Right hindlimb (tissue), 1 donor: ENCODE measurements at places on chromosomes 6 and 20.

DNA sequence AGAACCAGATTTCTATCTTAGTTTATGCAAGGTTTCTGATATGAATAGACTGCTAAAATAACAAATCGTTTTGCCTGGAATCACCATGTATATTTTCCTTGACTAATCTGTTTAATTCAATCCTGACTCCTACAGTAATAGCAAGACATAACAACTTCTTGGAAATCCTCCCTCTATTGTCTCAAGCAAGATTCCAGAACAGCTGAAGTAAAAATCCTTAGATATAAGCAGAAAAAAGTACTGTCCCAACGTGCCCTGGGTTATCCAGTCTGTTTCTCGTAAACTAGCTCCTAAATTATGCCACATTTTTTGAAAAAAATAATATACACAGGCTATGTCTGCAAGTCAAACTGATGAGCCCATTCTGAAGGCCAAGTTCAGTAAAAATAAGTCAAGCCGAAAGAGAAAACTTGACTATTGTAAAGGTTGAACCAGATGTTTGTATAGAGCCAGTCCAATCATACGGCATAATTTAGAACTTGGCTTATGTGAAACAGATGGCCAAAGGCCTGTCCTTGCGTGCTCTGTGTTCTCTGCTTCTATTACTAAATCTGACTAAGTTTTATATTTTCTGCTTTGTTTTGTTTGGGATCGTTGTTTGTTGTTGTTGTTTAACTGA, 341.6 kb upstream of the NRSN1 start:
- DNase-seq: peak; percentile 17

- no peak for DNase-seq
Observed at GRCh38 chr20:53550280-53551187, 43.1 kb downstream of the ZNF217 start.

GRCh38 chr20:18400460-18400859, 66.4 kb downstream of the DZANK1 start:
- DNase-seq: no peak

- DNase-seq: no peak
Observed at GRCh38 chr6:17910189-17910588, 77.2 kb downstream of the KIF13A start.

GRCh38 chr6:16178351-16178750, 49.5 kb downstream of the MYLIP start:
- DNase-seq: no peak

DNA sequence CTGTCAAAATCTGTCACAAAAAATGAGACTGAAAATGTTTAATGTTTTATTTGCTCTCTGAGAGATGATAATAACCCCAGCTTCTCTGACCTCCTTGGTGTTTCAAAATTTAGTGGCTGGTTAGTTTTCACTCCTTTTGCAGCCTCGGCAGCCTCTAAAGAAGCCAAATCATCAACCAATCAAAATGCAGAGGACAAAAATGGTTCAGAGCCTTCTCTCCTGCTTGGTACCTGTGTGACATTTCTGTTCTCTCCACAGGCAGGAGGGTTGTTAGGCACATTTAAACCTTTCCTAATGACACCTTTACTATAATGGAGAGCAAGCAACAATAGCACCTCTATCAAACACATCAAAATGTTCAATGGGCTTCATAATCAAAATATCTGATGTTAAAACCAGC, 375.5 kb downstream of the HACE1 start:
- no peak for DNase-seq

DNA sequence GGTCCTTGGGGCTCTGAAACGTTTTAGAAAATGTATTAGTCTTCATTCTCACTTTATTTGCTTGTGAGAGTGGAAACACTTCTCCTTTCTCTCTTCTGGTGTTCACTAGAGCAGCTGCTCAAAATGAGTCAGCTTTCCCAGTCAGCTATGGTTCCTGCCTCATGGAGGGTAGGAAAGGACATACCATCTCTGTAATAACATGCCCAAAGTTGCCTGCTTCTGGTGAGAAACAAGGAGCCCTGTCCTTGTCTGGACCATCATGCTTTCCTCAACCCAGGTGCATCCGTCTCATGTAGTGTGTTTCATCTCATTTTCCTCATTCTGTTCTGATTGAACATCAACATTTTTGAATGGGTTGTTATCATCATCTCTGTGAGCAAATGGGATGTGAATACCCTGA, 17.1 kb upstream of the TINAG start:
- DNase-seq: no peak

DNA sequence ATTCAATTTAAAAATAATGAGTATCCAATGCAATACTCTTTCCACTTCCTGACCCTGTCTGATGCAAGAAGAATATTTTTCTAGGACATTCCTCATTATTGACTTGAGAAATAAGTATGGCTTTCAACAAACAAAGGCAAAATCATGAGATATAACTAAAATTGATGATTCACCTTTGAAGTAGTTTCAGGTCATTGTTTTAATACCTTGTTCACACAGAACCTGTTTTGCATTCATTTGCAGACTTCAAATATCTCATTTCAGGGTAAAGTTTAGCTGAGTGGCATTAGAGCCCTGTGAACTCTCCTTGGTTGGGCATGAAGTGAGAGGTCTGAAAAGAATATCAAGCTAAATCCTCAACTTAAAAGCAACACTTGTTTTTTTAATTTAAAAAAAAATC, 309.2 kb downstream of the NRN1 start:
- no peak for DNase-seq

GRCh38 chr6:112311950-112312547, 35.1 kb upstream of the RFPL4B start:
- no peak for DNase-seq

- DNase-seq: no peak
Observed at GRCh38 chr20:36563374-36563773, 10.0 kb upstream of the TGIF2 start.

DNA sequence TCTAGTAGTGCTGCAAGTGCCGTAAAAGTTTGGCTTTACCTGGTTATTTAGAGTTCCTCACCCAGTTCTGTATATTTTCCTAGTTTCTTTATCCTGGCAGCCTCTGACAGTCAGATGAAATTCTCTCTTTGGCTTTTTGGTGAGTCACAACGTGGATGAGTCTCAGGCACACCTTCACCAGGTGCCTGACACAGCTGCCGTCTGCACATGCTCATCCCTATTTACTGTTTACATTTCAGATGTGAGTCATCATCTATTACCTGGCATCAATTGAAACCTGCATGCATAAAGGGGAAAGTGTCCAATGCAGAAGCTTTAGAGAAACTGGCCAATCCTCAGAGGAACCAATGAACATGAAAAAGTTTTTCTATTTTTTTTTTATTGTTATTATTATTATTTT, 33.3 kb upstream of the ADGRF4 start:
- no peak for DNase-seq

GRCh38 chr20:57211908-57212533, 54.4 kb downstream of the BMP7 start:
- DNase-seq: peak; percentile 84

DNA sequence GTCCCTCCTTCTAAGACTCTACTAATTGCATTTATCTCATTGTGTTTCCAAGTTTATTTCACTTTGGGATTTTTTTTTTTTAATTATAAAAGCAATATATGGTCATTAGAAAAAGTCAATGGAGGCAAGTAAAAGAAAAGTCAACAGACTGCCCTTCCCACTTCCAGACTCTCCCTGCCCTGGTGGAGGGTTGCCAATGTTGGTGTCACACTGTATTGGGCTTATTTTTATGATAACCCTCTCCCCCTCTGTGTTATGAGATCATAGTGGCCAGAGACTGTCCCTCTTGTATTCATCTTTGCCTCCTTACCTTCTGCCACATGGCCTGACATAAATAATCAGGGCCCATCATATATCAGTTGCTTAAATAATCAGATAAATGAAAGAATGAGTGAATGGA, 63.4 kb downstream of the LRRC1 start:
- DNase-seq: no peak

- DNase-seq: peak; percentile 60
Observed at GRCh38 chr6:7786214-7786661, 60.3 kb downstream of the BMP6 start.

DNA sequence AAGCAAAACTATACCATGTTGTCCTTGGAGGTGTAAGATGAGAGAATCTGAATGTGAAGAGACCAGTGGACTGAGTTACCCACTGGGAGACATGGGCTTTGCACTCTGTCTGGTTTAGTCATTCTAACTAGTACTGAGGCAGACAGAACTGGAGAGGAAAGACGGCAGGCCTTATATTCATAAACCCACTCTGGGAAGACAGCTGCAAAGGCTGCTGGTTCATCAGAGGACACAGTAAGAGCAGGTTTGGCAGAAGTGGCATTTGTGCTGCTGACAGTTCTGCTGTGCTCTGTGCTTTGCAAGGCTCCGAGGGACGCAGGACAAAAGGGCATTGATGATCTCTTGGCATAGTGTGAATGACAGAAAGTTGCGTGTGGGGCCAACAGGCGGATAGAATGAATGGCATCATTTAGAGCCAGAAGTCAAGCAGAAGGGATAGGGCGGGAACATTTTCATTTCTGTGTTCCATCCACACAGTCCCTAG, 142.3 kb upstream of the TENT5A start:
- peak; percentile 63 for DNase-seq

- no peak for DNase-seq
Observed at GRCh38 chr6:7750197-7750596, 24.3 kb downstream of the BMP6 start.

GRCh38 chr6:142883011-142883410, 62.0 kb downstream of the HIVEP2 start:
- no peak for DNase-seq

DNA sequence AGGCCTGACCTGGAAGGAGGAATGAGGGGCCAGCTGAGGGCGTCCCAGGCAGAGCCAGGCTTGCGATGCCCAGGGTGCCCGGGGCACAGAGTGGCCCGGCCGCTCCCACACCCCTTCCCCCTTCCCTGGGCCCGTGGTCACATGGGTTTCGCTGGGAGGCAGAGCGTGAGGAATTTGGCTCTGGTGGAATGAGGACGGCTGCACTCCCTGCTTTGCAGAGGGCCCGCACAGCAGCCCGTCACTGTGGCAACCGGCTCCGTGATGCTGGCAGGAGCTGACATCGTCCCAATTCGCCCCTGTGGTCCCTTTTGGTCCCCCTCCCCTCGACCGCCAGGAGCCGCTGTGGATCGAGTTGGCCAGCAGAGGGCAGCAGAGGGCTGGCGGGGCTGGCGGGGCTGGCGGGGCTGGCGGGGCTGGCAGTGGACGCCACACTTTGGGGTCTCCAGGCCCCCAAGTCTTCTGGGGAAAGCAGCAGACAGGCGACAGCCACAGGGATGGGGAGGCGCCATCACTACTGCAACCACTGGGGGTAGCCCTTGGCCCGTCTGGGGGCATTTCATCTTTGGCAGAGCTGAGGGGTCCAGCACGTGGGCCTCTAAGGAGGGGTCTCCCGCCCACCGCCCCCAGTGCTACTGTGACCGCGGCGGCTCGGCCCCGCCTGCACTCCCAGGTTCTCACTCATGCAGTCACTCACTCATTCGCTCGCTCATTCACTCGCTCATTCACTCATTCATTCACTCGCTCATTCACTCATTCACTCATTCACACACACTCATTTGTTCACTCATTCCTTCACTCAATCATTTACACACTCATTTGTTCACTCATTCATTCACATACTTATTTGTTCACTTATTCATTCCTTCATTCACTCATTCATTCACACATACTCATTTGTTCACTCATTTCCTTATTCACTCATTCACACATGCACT, 49.7 kb upstream of the BHLHE23 start:
- peak; percentile 48 for DNase-seq

GRCh38 chr6:155171747-155172449, 91.9 kb upstream of the CLDN20 start:
- DNase-seq: peak; percentile 64

DNA sequence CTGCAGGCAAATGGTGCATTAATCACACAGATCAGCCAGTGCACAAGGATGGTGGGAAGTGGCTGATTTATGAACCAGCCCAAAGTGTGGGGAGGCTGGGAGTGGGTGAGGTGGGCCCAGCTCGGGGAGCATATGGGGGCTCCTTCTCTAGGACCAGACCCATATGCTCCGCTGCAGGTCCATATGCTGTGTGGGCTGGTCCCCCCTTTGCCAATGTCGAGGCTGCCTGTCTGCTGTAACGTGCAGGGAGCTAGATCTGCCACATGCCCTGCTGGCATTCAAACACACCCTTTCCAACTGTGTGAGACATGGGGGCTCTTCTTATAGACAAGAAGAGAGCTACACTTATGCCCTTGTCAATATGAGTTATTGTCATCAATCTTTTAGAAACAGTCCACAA, 566.3 kb downstream of the DHX35 start:
- DNase-seq: no peak

GRCh38 chr6:137810554-137811120, 56.4 kb upstream of the TNFAIP3 start:
- no peak for DNase-seq

GRCh38 chr6:123668965-123669591, 32.3 kb upstream of the TRDN start:
- DNase-seq: no peak

- DNase-seq: no peak
Observed at GRCh38 chr6:138891255-138891986, 95.5 kb downstream of the ECT2L start.

DNA sequence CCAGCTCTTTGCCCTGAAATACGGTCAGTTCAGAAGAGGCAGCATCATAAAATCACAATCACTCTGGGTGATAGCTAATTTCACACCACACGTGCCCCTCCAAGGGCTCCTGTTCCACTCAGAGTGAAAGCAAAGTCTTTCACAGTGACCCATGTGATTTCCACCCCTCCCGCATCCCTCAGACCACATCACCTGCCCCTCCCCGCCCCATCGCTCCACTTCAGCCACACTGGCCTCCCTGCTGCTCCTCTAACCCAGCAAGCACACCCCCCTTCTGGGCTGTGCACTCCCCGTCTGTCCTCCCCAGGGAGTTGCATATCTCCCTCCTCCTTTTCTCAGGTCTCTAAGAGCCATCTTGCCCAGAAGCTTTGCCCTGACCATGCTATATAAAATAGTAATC, 74.5 kb downstream of the PSMG4 start:
- no peak for DNase-seq
